ENCODE measurements at places on chromosomes 7 and 10. TPM values are rescaled to one million over a fixed set of nuclear protein-coding genes. Genes with fewer than 3 reads are reported as not detected.

GRCh38 chr10:26622891-26623290 lies 74.6 kb upstream of the PDSS1 start:
- no peak for DNase-seq

DNA sequence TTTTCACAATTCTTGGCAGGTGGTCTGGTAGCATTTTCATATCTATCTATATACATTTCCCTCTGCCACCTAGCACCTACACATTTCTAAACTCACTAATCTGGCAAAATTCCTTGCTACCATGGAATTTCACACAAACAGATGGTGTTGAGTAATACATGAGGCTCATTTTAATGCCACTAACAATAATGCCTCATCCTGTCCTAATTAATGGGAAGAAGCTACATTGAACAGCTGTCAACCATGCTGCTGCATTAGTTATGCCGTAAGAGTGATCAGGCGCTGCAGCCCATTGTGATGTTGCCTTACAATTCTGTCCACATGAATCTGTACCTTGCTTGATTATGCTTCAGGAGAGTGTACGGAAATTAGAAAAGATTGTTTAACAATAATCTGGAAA lies 23.2 kb downstream of the COL1A2 start:
- no peak for DNase-seq

The CYP3A4 gene
- 0.15 TPM for total RNA-seq

DNA sequence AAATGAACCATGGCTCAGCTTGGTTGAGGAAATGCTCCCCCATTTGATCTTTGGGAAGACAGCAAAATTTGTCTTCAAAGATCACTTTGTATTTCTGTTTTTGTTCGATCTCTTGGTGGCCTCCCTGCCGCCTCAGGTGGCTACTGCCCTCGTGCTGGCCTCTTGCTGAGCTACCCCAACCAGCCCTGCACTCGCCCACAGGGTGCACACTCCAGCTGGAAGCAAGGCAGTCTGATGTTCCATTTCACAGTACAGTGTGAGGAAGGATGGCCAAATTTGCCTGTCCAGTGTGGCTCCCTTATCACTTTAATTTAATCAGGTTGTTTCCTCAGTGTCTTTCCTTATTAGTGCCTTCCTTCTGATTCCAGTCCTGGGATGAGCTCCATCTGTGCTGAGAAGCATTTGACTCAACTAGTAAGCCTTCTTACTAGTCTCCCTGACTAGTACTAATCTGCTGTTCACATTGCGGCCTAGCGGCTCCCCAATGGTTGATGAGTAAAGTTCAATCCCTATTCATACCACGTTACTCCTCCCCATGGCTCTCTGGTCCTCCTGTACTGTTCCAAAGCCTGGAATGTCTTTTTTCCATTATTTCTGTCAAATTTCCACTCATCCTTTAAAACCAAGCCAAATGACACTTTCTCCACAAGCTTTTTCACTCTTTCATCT lies 8.2 kb downstream of the MYOF start:
- no peak for DNase-seq

GRCh38 chr7:33774762-33775523 lies 130.4 kb upstream of the BMPER start:
- DNase-seq = no peak

GRCh38 chr10:110725801-110726630 lies 81.9 kb downstream of the RBM20 start:
- DNase-seq = no peak

DNA sequence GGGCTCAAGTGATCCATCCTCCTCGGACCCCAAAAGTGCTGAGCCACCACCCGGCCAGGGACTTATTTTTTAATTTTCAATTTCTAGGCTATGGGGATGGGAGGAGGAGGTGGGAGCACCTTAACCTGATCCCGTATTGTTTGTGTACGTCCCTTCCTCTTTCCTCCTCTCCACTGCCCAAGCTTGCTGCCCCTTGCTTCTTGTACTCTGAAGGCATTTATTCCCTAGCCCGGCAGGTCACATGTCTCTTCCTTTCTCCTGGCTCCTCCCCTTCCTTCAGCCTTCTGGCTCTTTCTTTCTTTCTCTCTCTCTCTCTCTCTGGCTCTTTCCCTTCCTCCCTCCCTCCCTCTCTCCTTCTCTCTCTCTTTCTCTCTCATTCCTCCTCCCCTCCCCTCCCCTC lies 56.0 kb downstream of the COL26A1 start:
- DNase-seq = no peak

GRCh38 chr7:29564496-29565223 lies 1.0 kb downstream of the PRR15 start:
- no peak for DNase-seq

GRCh38 chr10:94630017-94630688 lies 53.4 kb upstream of the CYP2C18 start:
- DNase-seq = peak; percentile 28

GRCh38 chr10:80171248-80171660 lies 34.1 kb downstream of the ANXA11 start:
- DNase-seq = no peak

The HOXA4 gene
- total RNA-seq = 0.39 TPM

- DNase-seq = no peak
Measured at GRCh38 chr10:486666-487322, 202.7 kb downstream of the DIP2C start.

GRCh38 chr10:17527514-17528146 lies 73.2 kb upstream of the ST8SIA6 start:
- DNase-seq = peak; percentile 10

The OPALIN gene
- total RNA-seq = not detected

GRCh38 chr10:17648243-17649035 lies 4.5 kb downstream of the STAM start:
- DNase-seq = no peak

DNA sequence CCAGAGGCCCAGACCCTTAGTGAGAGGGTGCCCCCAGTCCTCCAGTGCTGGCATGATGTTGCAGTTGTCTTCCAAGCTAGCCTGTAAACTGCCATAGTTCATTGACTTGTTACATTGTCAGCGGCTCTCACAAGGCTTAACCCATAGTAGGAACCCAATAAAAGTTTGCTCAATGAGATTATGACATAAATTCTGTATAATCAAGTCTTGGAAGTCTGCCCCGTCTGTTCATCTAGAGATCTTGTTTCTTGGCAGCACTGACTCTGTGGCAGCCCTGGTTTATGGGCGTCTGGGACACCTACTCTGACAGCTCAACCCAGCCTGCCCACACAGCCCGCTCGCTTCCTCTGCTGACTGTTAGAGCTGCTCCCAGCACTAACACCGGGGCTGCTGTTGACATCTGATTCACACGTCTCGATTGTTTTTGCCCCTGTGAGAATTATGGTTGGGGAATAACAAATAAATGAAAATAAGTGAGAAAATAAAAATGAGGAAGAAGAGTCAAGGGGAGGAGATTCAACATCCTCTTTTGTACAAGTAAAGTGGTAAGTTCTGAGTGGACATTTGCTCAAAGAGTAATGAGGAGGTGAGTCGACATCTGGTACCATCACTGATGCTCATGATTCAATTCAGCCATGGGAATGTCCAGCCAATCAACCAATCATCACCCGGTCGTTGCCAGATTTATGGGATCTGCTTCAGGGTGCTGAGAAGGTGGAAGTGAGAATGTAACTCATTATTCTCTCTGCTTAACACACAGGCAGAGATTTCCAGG lies 160.8 kb downstream of the SPAG6 start:
- DNase-seq = no peak

DNA sequence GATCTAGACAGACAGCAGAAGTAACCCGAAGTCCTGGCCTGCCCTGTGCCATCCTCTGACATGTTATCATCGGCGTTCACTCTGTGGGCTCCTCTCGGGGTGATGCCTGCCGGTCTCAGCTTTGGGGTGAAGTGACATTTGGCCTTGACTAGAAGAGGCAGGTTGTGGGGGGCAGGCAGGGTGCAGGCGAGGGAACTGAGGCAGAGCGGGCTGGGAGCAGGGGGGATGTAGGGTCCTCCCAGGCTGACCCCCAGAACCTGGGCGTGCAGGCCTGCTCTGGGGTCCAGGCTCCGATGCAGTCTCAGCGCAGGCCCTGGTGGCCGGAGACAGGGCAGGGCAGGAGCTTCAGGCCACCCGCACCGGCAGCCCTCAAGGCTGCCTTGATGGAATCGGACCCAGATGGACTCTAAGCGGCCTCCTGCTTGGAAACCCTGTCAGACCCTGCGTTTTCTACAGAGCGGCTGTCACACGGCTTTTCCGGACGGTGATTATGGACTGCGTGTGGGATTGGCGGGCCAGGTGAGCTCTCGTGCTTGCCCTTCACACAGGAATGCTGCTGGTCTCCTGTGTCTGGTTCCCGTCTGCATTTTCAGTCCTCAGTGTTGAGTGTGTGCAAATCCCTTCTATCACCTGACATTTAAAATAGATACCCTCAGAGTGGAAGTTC lies 842 bp upstream of the JAKMIP3 start:
- no peak for DNase-seq

The GOLGA7B gene
- 1.5 TPM for total RNA-seq

The UTF1 gene
- total RNA-seq = not detected

GRCh38 chr7:125390981-125391380 lies 461.4 kb upstream of the POT1 start:
- no peak for DNase-seq

- no peak for DNase-seq
Measured at GRCh38 chr10:52409928-52410327, 95.8 kb downstream of the DKK1 start.

DNA sequence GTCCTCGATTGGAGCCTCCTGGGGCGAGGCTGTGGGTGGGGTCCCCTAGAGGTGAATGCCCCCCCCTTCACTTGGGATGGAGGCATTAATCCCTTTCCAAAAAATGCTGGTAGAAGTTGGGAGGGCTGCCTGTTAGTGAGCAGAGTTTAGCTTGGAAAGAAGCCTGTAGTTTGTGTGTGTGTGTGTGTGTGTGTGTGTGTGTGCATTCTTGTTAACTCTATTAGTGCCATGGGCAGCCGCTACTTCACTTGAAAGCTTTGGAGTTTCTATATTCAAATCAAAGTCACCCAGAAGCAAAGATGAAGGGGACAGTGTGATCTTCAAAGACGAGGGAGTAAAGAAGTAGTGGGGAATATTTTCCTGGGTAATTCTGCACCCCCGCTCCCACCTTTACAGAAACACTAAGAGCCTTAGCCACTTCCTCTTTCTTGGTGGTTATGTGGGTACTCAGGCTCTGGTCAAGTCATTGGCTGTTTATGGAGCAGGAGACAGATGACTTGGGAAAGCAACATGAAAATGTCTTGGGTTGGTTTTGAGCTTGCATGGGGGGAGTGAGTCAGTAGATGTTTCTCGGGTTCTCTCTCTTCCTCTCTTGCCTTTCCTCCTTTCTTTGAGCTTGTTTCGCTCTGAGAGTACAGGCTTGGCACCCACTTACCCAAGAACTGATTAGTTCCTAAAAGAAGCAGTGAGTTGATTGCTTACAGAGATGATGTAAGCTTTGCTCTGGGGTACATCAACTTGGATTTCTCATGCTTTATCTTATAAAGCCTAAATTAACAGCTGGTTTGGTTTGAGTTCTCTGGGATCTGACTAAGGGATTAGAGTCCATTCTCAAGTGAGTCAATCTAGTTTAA lies 35.9 kb downstream of the TCF7L2 start:
- no peak for DNase-seq

GRCh38 chr10:49359349-49360270 lies 36.3 kb downstream of the DRGX start:
- no peak for DNase-seq

- no peak for DNase-seq
Measured at GRCh38 chr7:133121175-133121844, 39.4 kb upstream of the CHCHD3 start.

The ADAM22 gene
- 4.2 TPM for total RNA-seq

DNA sequence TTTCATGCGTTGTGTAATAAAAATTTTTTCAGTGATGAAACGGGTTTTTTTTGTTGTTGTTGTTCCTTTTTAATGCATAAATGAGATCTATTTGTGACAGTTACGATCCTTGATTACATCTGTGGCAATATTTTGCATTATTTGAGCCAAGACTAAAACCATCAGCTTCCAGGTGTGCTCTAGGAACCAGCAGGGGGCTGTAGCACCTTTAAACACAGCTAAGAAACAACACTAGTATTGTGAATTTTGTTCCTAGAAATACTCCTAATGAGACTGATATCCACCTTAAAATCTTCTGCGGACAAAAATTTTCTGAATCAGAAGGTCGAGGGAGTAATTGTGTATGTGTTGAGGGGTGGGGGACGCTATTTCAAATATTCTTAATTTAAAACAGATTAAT lies 52.6 kb downstream of the FGFBP3 start:
- peak; percentile 8 for DNase-seq

DNA sequence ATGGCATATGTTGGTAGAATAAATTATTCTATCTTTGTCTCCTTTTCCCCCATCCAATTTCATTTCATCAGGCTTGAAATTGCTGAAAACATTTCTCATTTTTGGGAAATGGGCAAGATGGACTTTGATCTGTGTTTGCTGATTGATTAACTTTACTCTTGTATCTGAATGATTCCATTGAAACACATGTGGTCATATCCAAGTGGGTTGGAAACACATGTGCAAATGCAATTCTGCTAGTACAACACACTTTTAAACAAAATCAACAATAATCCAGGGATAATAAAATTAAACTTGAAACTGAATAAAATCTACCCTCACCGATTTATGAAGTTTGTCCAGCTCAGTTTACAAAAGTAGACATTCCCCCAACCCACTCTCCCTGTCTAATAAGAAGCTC lies 96.9 kb downstream of the EPDR1 start:
- DNase-seq = no peak
